ENCODE measurements at places on chromosomes 13 and 19. TPM values are rescaled to one million over a fixed set of nuclear protein-coding genes. Genes with fewer than 3 reads are reported as not detected.

DNA sequence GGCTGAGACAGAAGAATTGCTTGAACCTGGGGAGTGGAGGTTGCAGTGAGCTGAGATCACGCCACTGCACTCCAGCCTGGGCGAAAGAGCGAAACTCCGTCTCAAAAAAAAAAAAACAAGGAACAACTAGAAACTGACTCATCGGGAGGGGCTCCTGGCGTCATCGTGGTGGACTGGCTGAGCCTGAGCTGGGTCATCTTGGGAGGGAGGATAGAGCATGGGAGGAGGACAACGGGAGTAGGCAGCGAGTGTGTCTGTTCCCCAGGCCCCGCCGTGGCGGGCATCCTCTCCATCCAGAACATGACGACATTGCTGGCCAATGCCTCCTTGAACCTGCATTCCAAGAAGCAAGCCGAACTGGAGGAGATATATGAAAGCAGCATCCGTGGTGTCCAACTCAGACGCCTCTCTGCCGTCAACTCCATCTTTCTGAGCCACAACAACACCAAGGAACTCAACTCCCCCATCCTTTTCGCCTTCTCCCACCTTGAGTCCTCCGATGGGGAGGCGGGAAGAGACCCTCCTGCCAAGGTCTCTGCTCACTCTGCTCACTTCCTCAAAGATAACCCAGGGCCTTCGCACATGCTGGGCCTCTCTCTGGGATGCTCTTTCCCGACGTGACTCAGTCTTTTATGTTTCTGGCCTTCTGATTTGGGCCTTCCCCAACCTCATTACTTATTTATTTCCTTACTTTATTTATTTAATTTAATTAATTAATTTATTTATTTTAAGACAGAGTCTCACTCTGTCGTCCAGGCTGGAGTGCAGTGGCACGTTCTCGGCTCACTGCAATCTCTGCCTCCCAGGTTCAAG lies 16.6 kb downstream of the DDX39A start:
- DNase-seq: no peak

- DNase-seq: no peak
Measured at GRCh38 chr13:73245246-73245645, 186.4 kb downstream of the KLF5 start.

- DNase-seq: no peak
Measured at GRCh38 chr19:45402298-45403061, 2.4 kb downstream of the PPP1R13L start.

DNA sequence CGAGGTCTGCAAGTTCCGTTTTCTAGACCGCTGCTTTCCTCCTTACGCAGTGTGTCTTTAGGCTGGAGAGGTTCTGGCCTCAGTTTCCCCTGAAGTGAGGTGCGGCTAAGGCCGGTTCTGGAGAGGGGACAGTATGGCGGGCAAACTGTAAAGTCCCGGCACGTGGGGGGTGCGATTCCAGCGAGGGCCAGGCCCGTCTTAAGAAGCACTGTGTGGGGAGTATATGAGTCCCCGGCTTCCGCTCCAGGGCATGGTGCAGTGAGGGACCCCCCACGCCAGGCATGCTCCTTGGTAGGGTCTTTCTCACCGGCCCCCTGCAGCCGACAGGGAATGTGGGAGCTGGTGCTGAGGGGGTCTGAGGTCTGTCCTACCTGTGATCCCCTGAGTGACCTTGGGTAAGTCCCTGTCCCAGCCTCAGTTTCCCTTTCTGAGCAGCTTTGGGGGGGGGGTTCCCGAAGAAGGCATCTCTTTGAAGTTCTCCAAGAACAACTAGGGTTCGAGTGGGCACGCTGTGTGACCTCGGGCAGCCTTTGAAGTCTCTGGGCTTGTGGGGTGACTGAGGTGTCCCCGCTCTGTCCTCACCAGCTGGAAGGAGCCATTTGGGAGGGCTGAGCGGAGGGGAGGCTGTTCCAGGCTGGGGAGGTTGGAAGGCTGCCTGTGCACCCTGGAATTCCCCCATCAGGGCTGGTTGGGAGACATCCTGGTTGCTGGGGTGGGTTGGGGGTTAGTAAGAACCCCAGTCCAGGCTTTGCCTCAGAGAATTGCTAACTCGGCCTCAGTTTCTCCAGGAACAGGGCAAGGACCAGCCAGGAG lies 1.5 kb downstream of the NFIC start:
- no peak for DNase-seq

KLK4 gene
- not detected for total RNA-seq

UBL5 gene
- total RNA-seq: 422 TPM

Data from cardiac septum (tissue), 1 donor.